ENCODE measurements at places on chromosomes 7 and 10.

DNA sequence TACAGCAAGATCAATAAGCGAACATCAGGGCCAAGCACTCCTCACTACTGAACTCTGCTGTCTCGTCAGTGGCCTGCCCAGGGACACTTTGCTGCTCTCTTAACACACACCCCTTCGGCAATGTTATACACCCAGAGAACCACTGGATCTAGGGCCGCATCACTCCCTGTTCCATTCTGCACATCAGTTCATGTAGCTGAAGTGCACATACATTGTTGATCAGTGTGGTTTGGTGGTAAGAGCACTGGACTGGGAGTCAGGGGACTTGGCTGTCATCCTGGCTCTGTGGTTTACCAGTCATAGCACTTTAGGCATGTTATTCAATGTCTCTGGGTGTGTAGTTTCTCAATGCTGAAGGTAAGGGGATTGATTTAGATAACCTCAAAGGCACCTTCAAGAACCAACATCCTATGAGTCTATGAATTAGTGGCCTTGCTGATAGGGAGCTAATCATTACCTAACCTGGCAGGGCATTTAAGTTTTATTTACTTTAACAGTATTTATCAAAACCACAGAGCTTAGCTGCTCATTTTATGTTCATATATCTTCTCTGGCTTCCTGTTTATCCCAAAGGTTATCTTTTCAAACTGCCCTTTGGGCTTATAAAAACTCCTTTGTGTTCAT, 24.8 kb downstream of the DUSP5 start:
- peak; percentile 23 for DNase-seq

DNA sequence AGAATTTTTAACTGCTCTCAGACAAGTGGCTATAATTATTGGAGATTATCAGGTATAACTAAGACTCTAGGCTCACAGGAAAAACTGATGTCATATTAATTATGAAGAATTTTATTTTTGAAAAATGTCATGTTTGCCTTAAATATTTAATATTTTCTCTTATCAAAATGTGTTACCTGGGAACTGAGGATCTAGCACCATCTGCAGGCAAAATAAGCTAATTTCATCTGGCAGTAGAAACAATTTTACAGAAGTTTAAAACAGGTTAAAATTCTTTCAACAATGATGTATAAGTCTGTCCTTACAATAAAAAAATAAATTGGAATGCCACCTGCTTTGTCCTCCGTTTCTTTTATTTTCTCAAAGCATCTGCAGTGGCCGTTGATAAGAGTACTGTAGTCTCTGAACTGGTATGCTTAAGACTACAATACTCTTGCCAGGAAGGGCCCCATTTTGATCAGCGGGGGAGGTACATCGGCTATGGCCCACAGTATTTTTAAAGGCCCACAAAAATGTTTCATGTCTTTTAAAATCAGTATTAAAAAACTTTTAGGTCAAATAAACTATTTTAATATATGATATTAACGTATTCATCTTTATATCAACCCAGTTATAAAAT, 81.3 kb downstream of the VWDE start:
- no peak for DNase-seq

DNA sequence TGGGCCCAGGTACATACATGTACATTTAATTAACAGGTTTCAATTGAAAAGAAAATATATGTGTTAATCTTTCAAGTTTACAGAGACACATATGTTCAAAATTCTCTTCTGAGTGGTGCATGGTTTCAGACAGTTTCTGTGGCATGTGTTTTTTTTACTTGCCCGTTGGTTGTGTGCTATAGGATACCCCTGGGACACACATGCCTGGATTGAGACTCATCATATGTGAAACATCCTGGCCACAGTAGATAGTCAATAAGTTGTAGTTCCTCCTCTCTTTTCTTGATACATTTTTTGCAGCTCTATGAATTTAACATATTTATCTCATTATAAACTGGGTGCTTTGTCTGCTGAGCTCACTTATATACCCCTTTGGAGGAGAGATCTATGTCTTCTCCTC, 207.8 kb upstream of the CTBP2 start:
- DNase-seq, result no peak

DNA sequence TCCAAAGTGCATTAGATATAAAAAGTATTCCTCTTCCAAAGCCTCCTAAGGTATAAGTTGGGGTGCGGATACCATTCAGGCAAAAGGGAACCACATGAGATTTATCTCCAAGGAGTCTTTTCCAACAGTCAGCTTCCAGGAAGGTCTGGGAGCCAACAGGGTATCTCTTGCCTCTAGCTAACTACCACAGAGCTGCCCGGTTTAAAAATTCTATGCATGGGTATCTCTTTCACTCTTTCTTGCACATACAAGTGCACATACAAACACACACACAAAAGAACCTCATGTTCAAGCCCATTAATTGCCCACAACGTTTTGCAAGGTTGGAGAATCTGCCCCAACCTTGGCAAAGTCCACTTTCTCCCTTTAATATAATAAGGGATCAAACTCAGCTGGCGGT, 80.7 kb downstream of the CDK6 start:
- DNase-seq, result no peak

DNA sequence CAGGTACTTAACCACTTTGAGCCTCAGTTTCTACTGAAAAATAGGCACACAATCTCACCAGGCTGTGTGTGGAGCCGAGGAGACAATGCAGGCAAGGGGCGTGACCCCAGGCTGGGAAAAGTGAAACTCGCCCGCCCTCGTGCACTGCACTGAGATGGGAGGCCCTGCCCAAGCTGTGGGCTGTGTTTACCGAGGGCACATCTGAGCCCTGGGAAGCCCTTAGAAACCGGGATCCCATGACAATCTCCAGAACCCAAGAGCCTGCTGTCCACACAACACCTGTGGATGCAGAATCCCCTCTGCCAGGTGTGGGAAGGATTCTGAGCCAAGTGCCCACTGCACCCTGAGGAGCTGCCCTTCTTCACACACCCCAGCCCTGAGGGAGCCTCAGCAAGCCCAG, 198.3 kb downstream of the GRID1 start:
- DNase-seq, result no peak

DNA sequence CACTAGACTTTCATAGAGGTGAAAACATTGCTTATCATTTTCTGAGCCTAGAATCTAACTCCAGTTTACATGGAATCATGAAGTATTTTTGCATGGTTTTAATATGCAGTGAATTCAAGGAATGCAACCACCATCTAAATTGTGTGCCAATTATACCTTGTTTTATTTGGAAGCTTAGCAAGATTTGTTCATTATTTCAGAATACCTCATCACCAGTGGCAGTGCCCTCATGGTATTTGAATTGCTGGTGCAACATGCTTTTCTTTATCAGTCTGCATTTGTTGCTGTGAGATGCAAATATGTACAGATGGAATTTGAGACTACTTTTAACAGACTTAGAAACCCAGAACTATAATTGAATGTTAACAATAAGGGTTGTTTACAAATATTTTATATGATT, 18.7 kb upstream of the ZNF800 start:
- no peak for DNase-seq

GRCh38 chr7:140249036-140249806, 72.4 kb upstream of the KDM7A start:
- no peak for DNase-seq
